Pancreas (tissue), 10 donors: ENCODE measurements at places on chromosomes 1 and 21. TPM values are rescaled to one million over a fixed set of nuclear protein-coding genes. Genes with fewer than 3 reads are reported as not detected.

FAM20B gene
- 5.4 TPM for polyA plus RNA-seq

ILDR2 gene
- polyA plus RNA-seq, result 0.11 TPM

FOXE3 gene
- polyA plus RNA-seq, result not detected

ATP1A4 gene
- not detected for polyA plus RNA-seq

DNA sequence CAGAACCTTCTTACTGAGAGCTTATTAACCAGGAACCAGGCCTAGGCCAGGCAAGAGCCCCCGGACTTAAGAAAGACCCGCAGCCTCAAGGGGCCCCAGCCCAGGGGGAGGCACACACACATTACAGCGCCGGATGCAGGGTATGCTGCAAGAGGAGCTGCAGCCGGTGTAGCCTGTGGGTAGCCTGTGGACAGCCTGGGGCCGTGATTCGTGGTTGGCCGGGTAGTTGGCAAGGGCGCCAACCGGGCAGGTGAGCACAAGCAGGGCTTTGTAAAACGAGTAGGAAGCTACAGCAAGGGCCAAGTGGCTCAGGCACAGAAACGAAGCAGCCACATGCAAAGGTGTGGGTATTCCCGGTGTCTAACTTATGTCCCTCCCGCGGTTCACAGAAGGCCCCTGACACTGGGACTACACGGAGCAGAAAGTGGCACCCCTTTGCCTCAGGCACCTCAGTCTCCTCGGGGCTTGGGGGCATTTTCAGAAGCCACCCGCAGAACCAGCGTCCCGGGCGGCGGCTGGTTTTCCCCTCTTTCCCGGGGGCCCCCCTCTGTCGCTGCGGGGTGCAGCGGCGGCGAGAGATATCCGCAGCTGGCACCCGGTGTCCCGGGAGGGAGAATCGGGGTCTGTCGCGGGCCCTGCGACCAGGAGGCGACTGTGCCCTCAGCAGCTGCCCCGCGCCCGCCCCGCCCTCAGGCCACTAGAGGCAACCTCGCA, 40.8 kb downstream of the KIAA1614 start:
- peak; percentile 91 for DNase-seq

GRCh38 chr1:11707621-11708276, 16.2 kb downstream of the DRAXIN start:
- peak; percentile 91 for DNase-seq

- no peak for DNase-seq
Measured at GRCh38 chr1:61110554-61110953, 28.2 kb downstream of the NFIA start.

DNA sequence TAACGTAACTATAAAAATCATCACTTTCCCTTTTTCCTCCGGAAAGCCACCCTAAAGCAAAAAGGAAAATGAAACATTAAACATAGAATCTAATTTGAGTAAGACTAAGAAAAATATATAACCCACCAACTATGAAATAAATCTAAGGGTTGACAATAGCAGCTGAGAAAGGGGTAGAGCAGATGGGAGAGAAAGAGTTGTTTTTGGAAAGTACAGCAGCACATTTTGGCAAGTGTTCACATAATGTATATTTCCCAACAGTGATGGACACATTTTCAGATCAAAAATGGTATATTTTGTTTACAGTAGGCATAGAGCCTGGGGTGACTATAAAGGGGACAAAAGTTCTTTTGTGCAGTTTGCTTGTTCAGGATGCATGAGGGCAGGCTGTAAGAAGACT, 1287.4 kb upstream of the B3GALT2 start:
- no peak for DNase-seq

DNA sequence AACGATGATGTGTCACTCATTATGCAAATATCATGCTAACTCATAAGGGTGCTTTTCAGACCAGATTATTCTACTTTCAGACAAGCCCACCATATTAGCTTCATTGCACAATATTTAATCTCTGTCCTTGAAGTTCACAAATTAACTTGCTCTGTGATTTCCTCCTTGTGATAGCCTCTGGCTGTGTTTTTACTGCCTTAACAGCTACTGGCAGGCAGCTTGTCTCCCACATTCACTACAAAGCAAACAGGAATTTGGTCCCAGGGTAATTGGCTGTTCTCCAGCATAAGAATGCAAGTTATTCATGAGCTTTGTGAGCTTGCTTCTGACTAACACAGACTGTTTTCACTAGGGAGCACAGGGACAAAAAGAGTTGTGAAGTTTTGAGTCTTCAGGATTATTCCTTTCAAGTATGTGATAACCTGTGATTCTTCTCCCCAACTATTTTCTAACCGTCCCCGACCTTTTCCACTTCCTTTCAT, 87.9 kb upstream of the HMCN1 start:
- peak; percentile 71 for DNase-seq

DNA sequence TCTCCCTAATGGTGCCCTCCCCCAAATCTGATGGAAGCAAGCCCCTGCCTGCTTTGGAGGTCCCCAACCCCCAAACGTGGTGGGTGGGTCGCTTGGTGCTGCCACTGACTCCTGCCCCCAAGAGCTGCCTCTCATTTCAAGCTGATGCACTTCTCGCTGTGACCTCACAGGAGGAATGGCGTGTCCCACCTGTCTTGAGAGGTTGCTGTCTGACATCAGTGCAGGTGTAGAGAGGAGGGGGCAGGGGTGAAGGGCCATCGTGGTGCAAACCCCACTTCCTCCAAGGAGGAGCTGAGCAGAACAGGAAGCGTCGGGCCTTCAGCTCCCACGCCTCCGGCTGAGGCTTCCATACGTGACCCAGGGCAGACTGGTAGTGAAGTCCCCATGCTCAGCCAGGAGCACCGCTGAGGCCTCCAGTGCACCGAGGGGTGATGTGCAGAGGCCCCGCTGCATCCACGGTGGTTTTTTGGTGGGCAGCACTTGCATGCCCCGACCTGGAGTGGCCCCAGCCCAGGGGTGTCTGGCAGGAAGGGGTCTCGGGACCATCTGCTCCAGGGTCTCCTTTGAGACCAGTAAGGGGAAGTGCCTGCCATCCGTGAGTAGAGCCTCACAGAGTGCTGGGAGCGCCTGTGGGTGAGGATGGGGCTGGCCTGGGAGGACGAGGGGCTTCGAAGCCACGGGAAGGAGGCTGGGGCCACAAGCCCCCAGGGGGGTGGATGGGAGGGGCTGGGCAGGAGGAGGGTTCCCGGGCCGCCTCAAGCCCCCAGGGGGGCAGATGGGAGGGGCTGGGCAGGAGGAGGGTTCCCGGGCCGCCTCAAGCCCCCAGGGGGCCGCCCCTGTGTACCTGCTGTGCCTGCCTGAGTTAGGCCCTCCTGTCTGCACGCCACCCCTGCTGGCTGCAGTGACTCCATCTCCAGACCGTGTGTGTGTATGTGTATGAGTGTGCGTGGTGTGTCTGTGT, 39.8 kb downstream of the WDR4 start:
- DNase-seq, result peak; percentile 9

GRCh38 chr1:231702804-231703203, 76.2 kb downstream of the DISC1 start:
- DNase-seq, result no peak

- DNase-seq, result peak; percentile 54
Measured at GRCh38 chr1:8879922-8880676, 1.6 kb upstream of the ENO1 start.

DNA sequence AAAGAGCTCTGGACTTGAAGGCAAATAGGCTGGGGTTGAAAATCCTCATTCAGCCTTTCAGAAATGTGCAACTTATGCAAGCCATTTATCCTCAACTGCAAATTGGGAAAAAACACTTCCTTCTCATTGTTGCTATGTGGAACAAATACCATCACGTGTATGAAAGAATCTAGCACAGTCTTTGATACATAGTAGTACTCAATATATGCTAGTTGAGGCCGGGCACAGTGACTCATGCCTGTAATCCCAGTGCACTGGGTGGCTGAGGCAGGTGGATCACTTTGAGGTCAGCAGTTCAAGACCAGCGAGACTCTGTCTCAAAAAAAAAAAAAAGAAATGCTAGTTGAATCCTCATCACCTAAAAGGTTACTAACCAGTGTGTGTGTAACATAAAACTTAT, 8.2 kb downstream of the PI4KB start:
- no peak for DNase-seq

DNA sequence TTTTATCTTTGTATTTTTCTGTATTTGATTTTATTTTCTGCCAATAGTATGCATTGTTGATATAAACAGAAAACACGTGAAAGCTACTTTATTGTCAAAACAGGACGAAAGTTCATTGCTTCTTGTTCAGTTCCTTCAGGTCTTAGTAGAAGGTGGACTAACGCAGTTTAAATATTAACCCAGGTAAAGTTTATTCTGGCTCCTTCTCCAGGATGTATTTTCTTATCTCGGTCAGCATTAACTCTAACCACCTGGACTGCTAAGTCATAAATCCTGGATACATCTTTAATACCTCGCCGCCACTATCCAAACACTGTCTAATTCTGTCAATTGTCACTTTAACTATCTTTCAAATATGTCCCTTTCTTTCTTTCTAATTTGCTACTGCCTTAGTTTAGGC, 5.7 kb upstream of the SOAT1 start:
- DNase-seq, result no peak

GRCh38 chr21:35217504-35218060, 168.5 kb upstream of the RUNX1 start:
- no peak for DNase-seq

DNA sequence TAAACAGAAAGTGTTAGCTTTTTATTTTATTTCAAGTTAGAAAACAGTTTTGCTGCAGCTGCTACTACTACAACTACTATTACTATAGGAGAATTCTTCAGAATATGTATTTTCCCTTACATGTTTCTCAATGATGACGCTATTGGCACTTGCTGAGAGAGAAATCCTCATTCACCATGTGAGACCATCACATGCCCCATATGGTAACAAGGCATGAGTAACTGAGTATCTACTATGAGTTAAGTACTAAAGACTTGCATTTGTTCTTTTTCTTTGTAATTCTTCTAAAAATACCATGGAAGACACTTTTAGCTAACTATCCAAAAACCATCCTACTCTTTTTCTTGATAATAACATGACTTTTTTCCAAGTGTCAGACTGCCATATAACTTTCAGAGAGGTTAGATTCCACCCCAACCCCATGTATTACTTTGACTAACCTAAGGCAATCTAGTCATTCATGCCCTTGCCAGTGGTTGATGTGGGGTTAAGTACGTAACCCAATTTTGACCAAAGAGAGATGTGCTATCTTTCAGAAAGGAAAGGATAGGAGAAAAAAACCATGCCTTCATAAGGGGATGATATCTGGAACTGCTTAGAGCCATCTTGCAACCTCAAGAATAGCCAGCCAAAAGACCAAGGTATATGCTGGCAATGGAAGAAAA, 42.9 kb downstream of the COP1 start:
- no peak for DNase-seq

DNA sequence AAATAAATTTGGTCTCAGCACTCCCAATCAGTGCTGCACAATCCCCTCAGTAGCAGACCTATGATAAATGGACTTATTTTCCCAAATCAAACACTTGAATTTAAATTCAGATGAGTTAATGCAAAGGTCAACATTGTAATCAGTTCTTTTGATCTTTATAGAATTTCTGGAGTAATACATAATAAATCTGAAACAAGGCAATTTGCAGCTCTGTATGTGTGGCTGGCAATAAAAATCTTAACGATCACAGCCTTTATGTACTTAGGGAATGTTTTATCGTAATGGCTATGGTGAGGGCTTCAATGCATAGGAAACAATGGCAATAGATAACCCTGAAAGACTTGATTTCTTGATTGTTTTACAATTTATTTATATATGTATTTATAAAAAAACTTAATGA, 91.4 kb downstream of the GPATCH2 start:
- DNase-seq, result no peak

DNA sequence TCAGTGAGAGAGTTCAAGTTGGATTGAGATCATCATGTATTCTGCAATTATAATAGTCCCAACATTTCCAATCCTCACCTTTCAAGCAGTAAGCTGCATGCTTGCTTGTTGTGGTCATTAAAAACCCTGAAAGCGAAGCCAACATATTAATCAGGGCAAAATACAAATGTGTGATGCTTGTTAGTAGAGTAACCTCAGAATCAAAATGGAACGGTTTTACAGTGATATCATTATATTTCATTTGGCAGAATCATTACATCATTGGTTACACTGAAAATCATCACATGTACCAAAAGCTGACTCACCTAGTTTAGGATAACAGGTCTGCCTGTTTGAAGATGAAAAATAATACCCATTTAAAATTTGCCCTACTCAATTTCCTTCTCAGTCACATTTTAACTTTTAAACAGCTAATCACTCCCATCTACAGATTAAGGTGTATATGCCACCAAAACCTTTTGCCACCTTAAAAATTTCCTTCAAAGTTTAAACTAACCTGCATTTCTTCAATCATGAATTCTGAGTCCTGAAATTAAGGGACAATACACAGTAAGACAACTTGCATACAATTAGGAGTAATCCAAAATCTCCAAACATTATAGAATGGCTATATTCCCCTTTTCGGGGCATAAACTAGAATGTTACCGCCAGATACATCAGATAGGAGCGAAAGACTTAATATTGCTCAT, 3.5 kb downstream of the GAS5 start:
- no peak for DNase-seq

GRCh38 chr1:227225715-227226346, 92.5 kb downstream of the CDC42BPA start:
- DNase-seq, result no peak

- DNase-seq, result no peak
Measured at GRCh38 chr1:9280015-9280860, 12.5 kb upstream of the SPSB1 start.

DNA sequence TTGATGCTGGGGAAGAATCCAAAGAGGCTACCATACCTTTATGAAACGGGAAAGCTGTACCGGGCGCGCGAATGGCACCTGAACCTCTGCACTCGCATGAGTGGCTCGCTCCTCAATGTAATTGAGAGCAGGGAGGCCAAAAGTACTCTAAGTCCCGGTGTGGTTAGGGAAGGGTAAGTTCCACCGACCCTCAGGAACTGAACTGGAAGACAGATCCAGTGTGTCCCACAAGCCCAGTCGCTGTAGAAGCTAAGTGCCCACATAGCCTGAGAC, 1.0 kb downstream of the GATAD2B start:
- DNase-seq, result no peak

DNA sequence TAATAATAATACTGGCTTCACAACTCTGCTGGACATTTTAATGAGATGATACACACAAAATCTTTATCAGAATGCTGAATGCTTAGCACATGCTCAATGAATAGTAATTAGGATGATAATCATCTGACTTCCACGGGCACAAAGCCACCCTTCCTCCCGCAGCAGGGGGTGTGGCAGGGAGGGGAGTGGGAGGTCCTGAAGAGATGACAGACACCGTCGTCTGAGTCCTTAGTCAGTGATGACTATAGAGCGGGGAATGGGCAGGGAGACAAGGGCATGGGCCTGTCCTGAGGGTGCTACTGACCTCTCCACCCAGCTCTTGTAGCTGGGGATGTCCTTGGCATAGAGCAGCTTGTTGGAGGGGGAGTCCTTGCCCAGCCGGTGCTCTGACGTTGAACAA, 117.6 kb upstream of the CD34 start:
- DNase-seq, result no peak
